ENCODE measurements at places on chromosomes 4 and X. TPM values are rescaled to one million over a fixed set of nuclear protein-coding genes. Genes with fewer than 3 reads are reported as not detected.
A peak's percentile ranks its signal among the peaks of the same experiment; 100 is the strongest.

DNA sequence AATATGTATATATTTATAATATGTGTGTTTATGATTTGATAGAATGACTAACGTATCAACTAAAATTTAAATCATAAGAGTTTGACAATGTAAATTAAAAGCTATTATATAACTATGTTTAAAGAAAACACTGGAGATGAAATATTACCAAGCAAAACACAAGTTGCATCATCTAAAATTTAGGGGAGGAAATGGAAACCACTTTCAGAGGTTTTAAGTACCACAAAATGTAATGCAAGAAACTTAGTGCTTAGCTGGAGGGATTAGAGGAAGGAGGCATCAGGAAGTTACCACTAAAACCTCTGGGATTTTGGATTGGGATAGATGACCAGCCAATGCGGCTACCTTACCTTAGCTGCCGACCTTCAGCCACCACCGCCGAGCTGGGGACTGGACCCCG, 1192.1 kb upstream of the PRKX start:
- no peak for DNase-seq

- no peak for DNase-seq
These were observed 25.7 kb upstream of the TMEM131L start for GRCh38 chr4:153440475-153440874.

- DNase-seq = peak; percentile 22
These were observed 646.5 kb upstream of the ACTRT1 start for GRCh38 chrX:128698573-128699181.

DNA sequence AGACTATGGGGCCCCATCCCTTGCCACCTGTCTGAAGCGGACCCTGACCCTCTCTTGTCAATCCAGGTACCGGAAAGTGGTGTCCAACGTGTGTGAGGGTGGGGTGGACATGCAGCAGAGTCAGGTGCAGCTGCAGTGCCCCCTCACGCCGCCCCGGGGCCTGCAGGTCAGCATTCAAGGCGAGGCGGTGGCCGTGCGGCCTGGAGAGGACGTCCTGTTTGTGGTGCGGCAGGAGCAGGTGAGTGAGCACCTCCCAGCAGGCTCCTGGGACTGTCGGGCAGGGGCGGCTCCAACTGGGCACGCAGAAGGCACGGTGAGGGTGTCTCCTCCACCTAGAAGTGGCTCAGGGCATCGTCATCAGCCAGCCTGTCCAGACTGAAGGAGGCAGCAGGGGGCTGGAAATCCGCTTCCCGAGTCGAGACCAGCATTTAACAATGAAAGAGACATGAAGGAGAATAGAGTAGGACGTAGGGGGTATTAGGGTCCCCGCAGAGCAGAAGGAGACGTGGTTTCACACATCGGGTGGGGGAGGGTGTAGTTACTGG, 221.6 kb downstream of the AFAP1 start:
- no peak for DNase-seq

- no peak for DNase-seq
These were observed 57.1 kb upstream of the EFHC2 start for GRCh38 chrX:44400588-44400987.

GRCh38 chrX:371907-372306, 14.8 kb downstream of the PPP2R3B start:
- no peak for DNase-seq

- DNase-seq = no peak
These were observed 2.6 kb upstream of the MID2 start for GRCh38 chrX:107823042-107823441.

GRCh38 chr4:145069361-145069760, 28.6 kb downstream of the ANAPC10 start:
- no peak for DNase-seq

DNA sequence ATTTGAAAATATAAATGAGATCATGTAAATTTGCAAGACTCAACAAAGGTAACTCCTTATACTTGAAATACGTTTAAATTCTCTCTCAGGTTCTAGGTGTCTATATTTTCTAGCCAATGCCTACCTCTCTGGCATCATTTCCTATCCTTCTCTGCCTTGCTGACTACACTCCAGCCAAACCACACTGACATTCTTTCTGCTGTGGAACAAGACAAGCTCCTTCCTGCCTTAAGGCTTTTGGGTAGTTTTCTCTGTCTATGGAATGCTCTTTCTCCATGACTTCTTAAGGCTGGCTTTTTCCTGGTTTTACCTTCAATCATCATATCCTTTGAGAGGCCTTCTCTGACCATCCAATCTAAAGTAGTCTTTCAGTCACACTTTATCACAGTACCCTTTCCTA, 201.0 kb downstream of the SPRY1 start:
- no peak for DNase-seq

- DNase-seq = no peak
These were observed 2.7 kb downstream of the TKTL1 start for GRCh38 chrX:154298312-154298711.

- DNase-seq = no peak
These were observed at the start of gene GPC3 for GRCh38 chrX:133985164-133985966. GPC3 (minus strand) TSS chrX:133985594.

- no peak for DNase-seq
These were observed 229.2 kb upstream of the INTU start for GRCh38 chr4:127403471-127404084.

DNA sequence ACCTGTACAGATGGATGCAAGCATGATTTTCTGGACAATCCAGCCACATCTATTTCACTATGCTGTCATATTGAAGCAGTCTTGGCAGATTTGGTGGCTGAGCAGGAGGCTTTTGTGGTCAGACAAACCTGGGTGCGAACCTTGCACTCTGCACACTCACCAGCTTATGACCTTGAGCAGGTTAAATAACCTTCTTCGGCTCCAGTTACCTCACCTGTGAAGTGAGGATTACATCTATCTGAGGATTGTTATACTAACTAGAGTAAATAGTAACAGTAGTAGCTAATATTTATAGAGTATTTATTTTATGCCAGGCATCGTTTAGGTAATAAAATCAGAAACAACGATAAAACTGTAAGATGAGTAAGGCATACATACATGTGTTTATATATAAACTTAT, 150.0 kb downstream of the PPP3CA start:
- DNase-seq = no peak

- peak; percentile 72 for DNase-seq
These were observed at the start of gene KLHL2 for GRCh38 chr4:165207431-165208220. KLHL2 (plus strand) TSS chr4:165207561; CDS start chr4:165207877, 316 bp downstream.

DNA sequence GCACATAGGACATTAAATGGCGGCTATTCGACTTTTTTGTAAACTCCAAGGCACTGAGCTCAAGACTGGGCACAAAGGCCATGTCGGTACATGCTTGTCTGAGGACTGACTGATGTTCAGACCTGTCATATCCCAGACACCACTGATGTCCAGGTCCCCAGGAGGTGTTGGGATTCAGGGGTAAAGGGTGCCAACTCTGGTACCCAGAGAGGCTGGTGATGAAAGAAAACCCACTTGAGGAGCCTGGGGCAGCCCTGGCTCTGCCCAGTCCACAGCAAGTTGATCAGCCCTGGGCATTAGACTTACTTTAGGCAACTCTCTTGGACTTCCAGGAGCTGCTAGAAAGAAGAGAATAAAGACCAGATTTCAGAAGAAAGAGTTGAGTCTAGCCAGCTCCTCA, 18.7 kb downstream of the SASH3 start:
- DNase-seq = no peak

GRCh38 chr4:101556842-101557241, 209.5 kb upstream of the PPP3CA start:
- no peak for DNase-seq

DNA sequence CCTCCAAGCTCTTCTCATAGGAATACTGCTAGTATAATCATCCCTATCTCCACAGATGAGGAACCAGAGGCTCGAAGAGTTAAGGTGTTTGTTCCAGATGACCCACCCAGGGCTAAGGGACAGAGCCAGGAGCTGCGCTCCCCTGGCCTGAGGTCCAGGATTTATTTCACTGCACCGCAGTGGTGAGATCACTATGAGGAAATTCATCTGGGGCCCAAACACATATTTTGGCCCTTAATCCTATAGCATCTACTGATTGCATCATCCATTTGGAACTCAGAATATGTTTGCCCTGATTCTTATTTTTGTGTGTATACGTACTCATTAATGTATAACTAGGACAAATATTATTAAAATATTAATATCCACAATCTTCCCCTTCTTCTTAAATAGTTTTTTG, 100.1 kb upstream of the RBPJ start:
- DNase-seq = no peak

GRCh38 chr4:85756938-85757337, 282.0 kb downstream of the ARHGAP24 start:
- DNase-seq = no peak

GRCh38 chr4:14897217-14897616, 105.1 kb upstream of the CPEB2 start:
- no peak for DNase-seq

GRCh38 chrX:19462879-19463278, 52.4 kb downstream of the MAP3K15 start:
- DNase-seq = no peak

DNA sequence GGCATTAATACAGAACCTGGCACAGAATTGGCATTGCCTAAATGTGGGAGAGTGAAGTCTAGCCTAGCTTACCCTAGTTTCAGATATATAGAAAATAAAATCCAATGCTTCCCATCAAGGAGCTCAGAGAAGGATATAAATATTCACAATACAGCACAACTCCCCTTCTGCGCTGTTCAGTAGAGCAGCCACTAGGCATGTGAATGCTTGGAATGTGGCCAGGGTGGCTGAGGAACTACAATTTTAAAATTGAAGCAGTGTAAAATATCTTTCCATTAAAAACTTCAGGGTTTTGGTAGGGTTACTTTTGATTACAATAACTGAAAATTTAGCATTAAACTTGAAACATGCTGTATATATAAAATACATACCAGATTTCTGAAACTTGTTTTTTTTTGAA, 19.5 kb downstream of the ZNF518B start:
- no peak for DNase-seq

DNA sequence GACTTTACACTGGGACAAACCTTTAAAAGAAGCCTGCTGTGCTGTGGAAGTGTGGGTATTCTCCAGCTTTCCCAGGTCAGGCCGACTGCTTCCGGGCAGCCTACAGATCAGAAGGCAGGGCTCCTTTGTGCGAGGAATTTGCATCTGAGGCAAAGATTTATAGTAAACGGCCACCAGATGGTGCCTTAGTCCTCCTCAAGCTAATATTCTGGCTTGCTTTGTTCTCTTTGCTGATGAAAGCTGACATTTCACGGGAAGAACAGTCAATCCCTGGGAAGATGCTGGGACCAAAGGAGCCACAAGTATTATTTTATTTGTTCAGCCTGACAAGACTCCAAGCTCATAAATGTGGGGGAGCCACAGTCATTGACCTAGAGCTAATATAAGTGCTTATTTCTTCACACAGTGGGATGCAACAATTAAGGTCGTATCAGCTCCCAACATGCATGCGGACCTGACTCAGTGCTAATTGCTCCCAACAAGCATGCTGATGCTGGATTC, 120.7 kb upstream of the TRIM2 start:
- peak; percentile 81 for DNase-seq

DNA sequence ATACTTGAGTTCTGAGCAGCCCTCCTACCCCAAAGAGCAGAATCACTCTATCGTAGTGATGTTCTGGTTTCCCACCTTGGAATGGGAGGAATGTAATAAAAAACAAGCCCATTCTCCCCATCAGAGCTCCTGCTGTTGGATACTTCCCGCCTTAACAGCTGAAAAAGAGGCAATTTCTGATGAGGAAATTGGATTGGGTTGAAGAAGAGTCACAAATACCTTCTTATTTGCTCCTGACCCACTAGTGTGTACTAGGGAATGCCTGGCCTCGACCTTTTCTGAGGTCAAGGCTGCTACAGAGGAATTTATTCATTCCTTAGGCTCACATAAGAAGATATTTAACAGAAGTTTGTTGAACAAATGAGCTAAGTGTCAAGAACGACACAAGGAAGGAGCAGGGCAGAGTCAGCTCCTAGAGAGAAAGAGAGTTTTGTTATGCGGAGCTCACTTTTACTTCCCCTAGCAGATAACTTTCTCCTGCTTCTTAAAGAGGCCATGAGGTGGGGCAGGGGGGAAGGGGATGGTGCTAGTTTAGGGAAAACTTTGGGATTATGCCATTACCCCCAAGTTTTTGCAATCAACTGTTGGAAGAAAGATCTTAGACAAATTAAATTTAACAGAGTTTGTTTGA, 273.8 kb upstream of the CLNK start:
- DNase-seq = no peak

DNA sequence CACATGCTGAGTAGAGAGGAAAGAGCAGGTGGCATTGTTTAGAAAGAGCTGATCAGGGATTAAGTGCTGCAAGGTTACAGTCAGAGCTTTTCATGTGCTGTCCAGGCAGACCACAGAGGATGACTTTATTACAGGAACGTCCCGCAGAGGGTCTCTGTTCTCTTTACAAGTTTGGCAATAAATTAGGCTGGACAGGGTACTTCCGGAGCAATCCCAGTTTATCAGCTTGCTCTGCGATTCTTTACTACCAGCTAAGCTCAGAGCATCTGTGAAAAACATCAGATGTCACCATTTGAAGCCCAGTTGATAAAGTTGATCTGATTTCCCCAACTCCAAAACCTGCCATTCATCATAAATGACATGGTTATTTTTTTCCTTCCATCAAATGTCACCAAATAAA, 633.1 kb downstream of the NLGN4X start:
- no peak for DNase-seq

- no peak for DNase-seq
These were observed 95.0 kb upstream of the GABRA2 start for GRCh38 chr4:46484881-46485280.

- no peak for DNase-seq
These were observed 136.7 kb downstream of the SMIM20 start for GRCh38 chr4:26050671-26051070.

GRCh38 chr4:101753721-101754120, 36.8 kb upstream of the BANK1 start:
- no peak for DNase-seq

DNA sequence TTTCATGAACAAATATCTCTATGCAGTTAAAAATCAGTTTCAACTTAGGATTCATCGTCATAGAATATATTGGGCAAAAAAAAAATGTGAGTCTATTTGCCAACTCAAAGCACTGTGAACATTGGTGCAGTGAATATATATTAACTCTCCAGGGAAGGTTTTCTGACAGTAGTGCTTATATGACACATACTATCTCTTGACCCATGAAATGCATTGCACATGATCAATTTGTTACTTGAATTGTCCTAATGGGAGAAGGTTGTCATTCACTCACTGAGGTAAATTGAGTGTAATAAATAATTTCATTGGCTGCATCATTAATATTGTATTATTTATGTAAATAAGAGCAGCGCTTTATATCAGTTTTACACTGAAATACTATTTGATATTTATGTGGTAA, 2458.5 kb downstream of the ARAP2 start:
- DNase-seq = no peak

Gene TRPC3
- total RNA-seq = 88.6 TPM

Gene GPR82
- not detected for total RNA-seq

Gene SH2D1A
- total RNA-seq = not detected

Gene KIAA1210
- 0.36 TPM for total RNA-seq

Gene CXorf65
- not detected for total RNA-seq

Gene NAP1L3
- total RNA-seq = 61.4 TPM

Gene TMPRSS11F
- not detected for total RNA-seq

Gene CPLX1
- 3.4 TPM for total RNA-seq

Gene FAM9B
- not detected for total RNA-seq

Gene TEX13B
- total RNA-seq = not detected

Gene GAGE13
- total RNA-seq = not detected

Gene MTTP
- 2.4 TPM for total RNA-seq

Gene CA5B
- total RNA-seq = 10.2 TPM

All from cerebellum (tissue), 4 donors.